ENCODE measurements at places on chromosomes 7 and 10.

DNA sequence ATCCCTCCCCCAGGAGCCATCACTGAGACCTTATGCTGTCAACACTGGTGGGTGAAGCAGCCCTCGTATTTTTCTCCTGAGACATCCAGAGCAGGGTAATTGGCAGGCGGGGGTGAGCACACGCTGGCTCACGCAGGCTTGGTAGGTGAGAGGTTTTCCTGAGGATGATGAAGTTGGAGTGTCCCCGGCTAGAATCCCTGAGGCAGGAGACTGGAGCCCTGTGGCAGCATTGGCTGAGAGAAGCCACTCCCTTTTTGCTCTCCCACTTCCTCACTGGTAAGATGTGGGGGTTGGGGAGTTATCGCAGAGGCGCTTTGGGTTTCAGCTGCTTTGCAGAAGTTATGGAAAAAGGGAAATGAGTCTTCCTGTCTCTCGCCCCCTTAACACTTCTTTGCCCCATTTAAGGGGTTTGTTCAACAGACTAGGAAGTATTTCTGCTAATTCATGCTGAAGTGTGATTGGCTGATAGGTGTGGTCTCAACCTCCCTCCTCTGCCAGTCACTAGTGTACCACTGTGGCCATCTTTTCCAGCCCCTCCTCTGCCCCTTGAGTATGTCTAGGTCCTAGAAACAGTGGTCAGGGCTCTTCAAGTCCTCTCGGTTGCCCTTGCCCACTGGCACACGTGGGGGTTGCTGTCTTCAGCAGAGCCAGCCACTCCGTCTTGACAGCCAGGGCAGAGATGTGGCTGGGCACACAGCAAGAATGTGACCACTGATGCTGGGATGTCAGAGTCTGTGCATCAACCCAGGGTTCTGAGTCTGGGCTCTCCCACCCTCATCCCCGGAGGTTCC is 5.7 kb downstream of the ARPC1B start:
- DNase-seq: no peak

GRCh38 chr7:100896732-100897608 is 1.3 kb upstream of the ACHE start:
- DNase-seq: no peak

DNA sequence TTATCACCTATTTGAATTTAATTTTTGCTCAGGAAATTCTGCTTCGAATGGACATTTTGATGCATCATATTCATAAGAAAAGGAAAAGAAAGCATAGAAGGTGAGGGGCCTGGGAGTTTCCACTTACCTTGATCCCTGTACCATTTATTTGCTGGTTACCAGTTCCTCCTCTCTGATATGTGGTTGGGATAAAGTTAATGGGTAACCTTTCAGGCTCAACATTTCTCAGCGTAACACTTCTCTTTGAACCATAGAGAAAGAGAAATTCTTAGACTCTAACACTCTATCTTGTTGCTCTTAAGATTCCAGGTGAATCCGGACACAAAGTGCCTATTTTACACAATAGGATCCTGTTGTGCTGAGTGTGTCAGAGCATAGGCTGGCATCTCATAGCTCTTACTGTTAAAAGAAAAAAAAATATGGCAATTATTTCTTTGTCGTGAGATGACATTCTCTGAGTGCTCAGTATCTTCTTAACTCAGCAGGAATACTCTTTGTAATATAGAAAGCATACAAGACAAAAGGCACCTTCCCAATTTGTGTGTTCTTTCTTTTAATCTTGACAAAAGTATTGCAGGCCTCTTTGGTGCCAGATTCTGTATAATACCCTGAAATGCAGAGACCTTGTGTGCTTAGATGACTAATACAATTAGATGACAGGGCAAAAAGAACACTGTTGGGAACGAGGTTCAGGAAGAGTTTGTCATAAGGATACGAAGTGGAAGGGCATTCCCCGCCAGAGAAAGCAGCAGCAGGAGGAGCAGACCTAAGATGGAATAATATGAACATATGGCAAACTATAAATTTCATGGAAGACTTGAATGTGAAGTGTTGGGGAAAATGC is 689.6 kb downstream of the NRG3 start:
- DNase-seq: no peak

DNA sequence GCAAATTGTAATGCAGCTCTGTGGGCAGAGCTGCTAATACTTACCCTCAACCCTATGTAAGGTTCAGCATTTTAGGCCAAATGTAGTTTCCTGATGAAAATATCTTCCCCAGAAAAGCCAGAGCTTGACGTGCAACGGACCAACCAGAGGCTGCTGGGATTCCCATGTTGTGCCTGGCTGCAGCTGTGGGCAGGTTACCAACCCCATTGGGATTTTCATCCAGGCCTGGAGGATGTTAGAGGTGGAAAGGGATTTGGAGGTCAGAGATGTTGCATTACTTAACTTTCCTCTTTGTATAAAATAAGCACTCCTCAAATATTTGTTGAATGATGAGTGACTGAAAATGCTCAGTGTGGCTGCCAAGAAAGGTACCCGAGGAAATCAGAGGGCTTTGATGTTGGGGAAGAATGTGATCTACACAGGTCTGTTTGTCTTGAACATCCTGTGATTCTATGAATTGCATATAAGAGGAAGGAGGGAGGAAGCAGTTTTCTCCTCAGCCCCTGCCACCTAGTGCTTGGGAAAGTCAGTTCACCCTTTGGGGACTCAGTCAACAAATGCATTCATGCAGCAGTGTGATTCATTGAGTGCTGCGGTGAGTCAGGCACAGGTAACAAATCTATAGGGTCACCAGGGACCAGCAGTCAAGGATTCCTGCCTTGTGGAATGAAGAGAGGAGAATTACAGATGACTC is 487.2 kb downstream of the RPS24 start:
- no peak for DNase-seq

- no peak for DNase-seq
Measured at GRCh38 chr10:33112831-33113455, 154.9 kb upstream of the ITGB1 start.

DNA sequence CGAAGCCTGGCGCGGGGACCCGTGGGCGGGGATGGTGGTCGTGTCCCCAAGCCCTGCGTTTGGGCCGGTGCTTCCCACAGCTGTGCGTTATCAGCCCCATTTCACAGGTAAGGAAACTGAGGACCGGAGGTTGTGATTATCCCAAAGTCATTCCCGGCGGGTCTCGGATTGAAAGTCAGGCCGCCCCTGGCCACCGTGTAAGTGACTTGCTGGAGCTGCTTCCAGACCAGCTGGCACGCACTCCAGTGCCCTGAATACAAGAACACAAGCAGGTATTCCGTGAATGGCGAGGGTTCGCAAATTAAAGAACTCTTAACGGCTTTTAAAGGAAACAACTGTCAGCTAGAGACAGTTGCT is 675 bp upstream of the ATE1 start:
- no peak for DNase-seq

GRCh38 chr7:82441669-82442478 is 1.7 kb downstream of the CACNA2D1 start:
- DNase-seq: no peak

DNA sequence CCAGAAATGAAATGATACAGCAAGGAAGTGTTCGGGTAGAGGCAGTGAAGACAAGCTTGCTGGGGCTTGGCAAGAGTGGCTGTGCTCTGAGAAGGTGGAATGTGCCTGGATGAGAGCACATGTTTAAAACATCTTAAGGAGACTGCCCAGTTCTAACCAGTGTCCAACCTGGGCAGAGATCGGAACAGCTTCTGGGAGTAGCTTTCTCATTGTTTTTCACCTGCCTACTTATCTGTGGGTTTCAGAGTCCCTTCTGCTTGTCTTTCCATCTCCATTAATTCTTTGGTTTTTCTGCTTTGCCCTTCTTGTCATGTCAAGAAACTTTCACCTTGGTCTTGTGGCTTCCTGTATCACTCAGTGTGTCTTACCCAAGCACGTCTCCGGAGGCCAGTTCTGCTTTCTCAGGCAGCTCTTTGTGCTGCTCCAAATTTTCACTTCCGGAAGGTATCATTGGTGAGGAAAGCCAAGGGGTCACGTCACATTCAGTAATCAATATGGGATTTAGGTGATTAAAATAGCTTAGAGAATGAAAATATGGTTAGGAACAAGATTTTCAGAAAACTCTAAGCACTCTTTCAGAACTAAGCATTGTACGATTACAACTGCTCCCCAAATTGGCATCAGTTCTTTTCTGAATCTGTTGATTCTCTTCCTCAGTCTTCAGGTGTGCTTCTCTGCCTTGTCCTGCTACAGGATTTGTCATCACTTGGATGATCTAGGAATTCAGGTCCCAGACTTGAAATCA is 5.5 kb upstream of the LAMB4 start:
- DNase-seq: no peak

- no peak for DNase-seq
Measured at GRCh38 chr10:84258034-84258695, 13.3 kb downstream of the RGR start.

DNA sequence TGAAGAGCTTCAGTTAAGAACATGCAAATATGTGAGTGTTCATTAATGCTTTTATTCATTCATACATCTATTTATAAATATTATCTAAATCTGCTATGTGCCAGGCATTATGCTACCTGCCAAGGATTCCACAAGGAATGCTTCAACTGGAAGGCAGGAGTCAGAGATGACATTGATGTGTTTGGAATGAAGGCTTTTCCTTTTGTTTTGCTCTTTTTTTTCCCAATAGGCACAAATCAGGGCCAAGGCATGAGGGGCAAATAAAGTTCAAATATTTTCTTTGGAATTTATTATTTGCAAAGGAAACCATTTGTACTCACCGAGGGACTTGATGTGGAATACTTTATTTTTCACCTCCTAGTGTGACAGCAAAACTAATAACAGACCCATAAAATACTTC is 530.3 kb downstream of the ARL4A start:
- no peak for DNase-seq

DNA sequence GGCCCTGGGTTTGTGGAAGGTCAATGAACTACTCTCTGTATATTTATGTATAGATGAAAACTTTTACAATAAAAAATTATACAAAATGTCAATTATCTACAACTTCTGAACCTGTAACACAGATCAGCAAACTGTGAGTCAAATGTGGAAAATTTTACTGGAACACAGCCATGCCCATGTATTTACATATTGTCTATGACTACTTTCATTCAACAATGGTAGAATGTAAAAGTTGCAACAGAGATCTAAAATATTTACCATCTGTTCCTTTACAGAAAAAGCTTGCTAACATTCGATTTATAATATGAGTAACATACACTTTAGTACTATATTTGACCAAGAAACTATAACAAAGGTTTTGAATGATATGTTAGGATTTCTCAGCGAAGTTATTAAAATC is 481.6 kb downstream of the PARD3 start:
- no peak for DNase-seq

DNA sequence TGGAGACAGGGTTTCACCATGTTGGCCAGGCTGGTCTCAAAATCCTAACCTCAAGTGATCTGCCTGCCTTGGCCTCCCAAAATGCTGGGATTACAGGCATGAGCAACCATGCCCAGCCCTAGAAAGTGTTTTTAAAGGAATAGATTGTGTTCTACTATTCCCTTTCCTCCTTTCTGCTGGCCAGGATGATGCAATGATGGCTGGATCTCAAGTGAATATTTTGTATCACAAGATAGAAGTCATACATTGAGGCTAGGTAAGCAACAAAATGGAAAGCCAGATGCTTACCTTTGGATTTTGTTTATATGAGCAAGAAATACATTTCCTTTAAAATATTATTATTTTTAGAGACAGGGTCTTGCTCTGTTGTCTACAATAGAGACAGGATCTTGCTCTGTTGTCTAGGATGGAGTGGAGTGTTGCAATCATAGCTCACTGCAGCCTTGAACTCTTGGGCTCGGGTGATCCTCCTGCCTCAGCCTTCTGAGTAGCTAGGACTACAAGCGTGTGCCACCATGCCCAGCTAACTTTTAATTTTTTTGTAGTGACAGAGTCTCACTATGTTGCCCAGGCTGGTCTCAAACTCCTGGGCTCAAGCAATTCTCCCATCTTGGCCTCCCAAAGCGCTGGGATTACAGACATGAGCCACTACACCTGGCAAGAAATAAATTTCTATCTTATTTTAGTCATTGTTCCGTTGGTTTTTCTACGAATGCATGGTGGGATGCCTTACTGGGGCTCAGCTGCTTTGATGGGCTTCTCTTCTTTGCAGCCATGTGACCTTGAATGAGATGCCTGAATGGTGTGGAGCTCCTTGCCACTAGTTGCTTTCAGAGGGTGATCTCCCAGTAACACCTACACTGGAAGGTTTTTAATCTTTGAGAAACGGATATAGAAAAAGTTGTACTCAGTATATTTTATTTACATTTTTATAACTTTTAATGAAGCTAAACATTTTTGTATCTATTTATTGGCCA is 5.8 kb upstream of the AEBP1 start:
- no peak for DNase-seq

DNA sequence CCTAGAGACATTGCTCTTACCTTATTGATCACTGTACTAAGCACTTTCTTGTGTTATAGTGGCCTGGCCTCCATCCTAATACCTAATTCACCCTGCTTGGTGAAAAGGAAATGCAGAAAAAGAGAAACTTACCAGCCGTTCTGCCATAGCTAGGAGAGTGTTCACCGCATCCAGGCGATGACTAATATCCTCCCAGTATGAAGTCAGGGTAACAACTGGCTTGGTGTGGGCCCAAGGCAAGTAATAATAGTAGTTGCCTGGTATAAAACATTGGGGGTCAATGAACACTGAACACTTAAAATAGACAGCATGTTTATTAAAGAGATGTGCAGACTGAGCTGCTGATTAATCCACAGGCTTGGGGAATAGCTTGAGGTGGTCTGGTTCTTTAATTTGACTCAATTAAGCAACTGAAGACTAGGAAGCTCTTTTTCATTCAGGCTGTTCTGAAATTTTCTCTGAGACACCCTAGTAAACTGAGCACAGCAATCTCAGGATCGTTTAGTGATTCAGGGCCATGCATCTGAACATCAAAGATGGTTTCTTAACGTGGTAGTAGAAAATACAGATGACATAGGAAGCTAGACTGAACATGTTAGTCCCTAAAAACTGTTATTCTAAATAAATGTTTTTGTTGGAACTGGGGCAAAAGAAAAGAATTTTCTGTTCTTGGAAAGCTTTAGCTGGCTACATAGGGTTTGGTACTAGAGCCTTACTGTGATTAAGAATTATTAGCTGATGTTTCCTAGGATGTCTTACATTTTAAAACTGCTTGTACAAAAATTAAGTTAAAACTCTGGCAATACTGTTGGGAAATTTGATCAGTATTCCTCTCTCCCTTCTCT is 102.2 kb downstream of the MYOF start:
- DNase-seq: no peak

All from activated naive CD4-positive, alpha-beta T cell (primary cell).